Gastroesophageal sphincter (tissue), 4 donors: ENCODE measurements at places on chromosomes 7 and 10. TPM values are rescaled to one million over a fixed set of nuclear protein-coding genes. Genes with fewer than 3 reads are reported as not detected.

GRCh38 chr10:128877141-128877540 lies 589.9 kb upstream of the MGMT start:
- ATAC-seq: no peak

GRCh38 chr10:26931223-26931622 lies 70.5 kb upstream of the ABI1 start:
- no peak for ATAC-seq

DNA sequence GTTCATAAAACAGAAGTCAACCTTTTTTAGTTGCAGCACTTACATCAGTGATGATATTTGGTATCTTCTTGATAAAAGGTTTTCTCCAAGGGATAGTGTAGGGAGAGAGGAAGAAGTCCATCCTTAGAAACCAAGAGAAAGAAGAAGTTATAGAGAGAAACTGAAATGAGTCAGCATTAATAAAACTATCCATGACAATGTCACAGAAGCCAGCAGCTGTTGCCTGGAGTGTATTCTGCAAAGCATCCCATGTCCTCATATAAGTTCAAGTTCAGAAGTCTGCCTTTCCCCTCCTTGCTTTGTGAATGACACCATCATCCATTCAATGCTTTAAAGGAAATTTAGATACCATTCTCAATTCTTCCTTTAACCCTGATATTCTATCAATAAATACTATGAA lies 14.4 kb upstream of the COL1A2 start:
- ATAC-seq: no peak

- ATAC-seq: peak; percentile 77
Measured at GRCh38 chr10:86668297-86669165, at the start of gene LDB3. LDB3 (plus strand) TSS chr10:86668511; CDS start chr10:86668692, 181 bp downstream.

DNA sequence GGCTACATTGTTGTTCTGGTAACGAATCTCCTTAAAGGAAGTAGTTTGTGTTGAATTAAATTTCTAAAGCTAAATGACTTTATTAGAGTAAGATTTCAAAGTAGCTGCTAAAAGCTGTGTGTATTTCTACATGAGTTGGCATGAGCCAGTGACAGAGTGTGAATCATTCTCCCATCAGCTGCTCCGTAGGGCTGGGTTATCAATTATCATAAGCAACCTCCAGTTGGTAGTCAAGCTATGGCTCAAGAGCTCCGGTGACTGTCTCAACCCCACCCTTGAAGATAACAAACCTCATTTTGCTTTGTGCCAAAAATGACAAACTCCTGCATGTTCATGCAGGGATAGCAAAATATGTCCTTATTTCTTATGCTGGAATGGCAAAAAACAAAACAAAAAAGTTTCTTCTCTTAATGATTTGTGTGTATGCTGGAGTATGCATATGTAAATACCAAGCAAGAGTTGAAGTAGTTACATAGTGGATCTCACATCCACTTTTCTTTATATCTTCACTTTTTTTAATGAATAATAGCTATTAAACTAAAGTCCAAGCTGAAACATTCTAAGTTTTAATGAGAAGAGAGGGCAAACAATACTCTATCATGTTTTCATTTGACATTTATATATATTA lies 249.4 kb downstream of the CACNA2D1 start:
- peak; percentile 53 for ATAC-seq

GRCh38 chr10:47374611-47375536 lies 9.2 kb downstream of the ZNF488 start:
- peak; percentile 26 for ATAC-seq

- no peak for ATAC-seq
Measured at GRCh38 chr7:105623378-105623777, 42.1 kb upstream of the EFCAB10 start.

GRCh38 chr7:155296788-155297516 lies 726 bp upstream of the INSIG1 start:
- peak; percentile 76 for ATAC-seq

DNA sequence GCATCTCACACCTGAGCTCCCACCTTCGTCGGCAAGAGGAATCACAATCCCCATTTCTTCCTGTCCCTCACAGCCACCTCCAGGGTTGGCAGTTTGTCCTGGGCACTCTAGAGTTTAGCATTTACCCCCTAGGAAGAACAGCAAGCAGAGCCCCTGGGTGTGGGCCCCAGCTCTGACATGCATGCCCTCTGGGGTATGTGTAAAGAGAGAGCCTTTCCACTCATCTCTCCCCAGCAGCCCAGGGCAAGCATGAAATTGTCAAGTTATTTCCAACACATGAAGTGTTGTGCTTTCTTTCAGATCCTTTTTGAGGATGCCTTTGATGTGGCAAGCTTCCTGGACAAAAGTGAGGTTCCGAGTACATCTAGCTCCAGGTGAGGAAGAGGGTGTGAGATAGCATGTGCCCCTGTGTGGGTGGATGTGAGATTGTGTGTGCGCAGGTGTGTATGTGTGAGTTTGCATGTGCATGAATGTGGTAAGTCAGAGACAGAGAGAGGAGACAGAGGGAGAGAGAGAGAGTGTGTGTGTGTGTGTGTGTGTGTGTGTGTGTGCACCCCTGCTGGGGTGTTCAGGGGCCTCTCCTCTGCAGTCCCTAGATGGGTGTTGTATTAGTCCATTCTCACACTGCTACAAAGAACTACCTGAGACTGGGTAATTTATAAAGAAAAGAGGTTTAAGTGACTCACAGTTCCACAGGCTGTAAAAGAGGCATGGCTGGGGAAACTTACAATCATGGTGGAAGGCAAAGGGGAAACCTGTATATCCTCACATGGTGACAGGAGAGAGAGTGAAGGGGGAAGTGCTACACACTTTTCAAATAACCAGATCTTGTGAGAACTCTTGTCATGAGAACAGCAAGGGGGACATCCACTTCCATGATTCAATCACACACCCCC lies 18.1 kb downstream of the STRA8 start:
- no peak for ATAC-seq

DNA sequence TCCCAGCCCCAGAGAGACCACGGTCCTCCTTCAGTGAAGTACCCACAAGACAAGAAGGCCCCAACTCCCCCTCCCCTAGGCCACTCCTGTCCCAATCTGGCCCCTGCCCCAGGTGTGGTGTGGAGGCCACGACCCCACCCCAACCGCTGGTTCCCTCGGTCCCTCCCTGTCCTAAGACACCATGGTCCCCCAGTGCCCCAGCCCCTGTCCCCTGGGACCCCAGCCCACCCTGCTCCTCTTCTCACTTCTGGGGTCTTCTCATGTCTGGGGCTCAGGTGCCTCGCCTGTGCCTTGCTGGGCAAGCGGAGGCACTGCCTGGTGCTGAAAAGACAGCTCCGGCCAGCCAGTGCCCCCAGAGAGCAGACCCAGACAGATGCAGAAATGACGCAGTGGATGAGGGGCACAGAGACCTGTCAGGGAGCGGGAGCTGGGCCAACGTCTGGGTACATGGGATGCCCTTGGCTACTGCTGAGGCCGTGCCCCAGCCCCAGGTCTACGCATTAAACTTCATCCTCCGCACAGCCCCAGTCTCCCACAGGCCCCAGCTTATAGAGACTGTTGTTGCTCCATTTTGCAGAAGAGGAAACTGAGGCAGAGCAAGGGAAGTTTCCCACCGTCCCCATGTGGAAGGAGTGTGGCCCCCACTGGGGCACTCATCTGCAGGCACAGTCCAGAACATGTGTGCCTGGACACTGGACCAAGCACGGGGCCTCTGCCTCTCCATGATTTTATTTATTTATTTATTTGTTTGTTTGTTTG lies 14.8 kb downstream of the GRIFIN start:
- no peak for ATAC-seq

- ATAC-seq: no peak
Measured at GRCh38 chr10:72316748-72317435, 37.8 kb downstream of the DNAJB12 start.

DNA sequence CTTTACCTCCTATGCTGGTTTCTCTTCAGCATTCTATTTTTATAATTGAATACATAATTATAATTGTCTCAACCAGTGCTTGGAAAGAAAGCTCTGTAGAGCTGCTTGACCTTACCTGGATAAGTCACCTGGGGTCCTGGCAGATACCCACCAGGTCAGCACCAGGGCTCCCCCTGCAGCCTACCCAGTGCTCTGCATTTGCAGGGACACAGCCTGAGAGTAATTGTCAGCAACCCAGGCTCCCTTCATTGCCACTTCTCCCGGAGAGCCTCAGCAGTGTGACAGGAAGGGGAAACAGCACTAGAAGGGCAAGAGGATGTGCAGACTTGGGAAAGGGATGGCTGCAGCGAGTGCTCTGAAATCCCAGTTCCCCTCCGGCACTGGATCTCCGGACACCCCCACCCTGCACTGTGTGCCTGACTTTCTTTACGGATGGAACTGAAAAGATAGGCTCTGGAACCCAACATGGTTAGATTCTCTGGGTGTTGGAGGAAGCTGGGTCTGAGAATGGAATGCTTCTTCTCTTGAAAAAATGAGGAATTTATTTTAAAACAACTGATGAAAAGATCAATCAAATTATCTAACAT lies 11.4 kb upstream of the PAX4 start:
- no peak for ATAC-seq

- no peak for ATAC-seq
Measured at GRCh38 chr10:95214369-95214768, 20.3 kb downstream of the ACSM6 start.

GRCh38 chr7:155256081-155256760 lies 41.5 kb upstream of the INSIG1 start:
- ATAC-seq: no peak

DNA sequence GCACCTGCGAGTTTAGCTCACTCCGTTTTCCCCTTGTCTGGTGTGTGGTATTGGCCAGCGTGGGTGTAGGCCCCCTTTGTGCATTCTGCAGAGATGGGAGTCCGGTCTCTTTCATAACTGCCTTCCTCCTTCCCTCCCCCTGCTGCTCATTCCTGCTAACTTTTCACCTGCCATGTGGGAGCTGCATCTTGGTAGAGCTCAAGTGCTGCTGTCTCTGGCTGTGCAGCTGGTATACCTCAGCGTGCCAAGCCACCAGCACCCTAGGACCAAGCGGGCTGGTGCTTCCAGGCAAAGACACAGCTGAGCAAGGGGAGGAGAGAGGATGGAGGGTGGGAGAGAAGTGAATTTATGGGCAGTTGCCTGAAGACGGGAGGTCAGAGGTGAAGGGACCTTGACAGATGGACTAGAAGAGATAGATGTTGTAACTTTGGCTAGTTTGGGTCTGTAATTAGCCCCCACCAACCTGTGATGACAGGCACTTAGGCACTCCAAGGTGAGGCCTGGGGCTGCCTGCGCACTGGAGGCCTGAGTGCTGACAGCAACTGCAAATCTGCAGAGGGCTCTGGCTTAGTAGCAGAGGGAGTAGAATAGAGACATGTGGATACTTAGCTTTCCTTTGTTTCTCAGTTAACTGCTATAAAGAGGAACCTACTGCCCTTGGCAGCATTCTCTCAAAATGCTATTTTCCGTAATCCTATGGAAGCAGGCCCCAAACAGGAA lies 148.8 kb upstream of the AGK start:
- no peak for ATAC-seq

GRCh38 chr10:128950159-128950915 lies 516.7 kb upstream of the MGMT start:
- no peak for ATAC-seq

DNA sequence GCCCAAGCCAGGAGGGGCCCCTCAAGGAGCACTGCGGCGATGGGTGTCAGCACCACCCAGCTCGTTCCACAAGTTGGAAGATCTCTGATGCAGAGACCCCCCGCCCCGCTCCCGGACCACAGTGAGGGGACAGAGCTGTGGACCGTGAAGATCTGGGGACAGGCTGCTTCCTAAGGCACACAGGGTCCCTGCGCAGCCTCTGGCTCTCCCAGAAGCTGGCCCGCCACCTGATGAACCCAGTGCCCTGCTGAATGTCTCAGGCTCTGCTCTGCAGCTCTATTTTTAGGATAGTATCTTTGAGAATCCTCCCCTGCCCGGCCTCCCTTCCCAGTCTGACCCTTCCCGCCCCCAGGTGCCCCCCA lies 29.7 kb downstream of the GBX1 start:
- no peak for ATAC-seq

GRCh38 chr10:108894402-108895301 lies 1028.7 kb downstream of the XPNPEP1 start:
- no peak for ATAC-seq

DNA sequence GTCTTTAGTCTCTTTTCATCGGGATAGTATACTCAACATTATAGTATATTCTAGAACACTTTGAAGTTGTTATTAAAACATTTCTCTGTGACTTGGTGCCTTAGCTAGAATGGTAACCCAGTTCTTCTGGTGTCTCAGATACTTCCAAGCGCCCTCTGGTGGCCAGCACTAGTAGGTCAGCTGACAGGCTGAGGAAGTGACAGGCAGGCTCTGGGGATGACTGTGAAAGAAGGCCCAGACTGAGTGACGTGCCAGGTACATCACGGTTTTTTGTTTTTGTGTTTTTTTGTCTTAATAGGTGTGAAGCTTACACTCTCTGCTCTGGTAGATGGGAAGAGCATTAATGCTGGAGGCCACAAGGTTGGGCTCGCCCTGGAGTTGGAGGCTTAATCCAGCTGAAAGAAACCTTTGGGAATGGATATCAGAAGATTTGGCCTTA lies 5.1 kb downstream of the COMTD1 start:
- ATAC-seq: peak; percentile 35

DNA sequence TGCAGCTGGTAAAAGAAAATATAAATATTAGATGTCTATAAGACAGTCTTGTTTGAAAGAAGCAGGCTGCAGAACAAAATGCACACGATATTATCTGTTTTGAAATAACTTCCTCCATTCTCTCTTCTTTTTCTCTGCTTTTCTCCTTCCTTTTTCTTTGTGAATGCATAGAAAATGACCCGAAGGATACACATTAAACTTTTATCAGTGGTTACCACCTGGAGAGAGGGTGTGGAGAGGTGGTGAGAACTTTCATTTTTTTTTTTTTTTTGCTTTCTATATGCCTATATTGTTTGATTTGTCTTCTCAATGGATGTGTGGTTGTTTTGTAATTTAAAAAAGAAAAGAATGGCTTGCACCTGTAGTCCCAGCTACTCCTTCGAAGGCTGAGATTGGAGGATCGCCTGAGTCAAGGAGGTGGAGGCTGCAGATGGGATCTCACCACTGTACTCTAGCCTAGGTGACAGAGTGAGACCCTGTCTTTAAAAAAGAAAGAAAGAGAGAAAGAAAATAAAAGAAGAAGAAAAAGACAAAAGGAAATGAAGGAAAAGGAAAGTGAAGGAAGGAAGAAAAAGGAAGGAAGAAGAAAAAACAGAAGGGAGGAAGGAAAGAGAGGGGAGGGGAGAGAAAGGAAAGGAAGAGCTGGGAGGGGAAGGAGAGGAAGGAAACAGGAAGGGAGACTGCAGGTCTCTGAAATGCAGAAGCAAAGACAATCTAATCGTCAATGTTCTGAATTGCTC lies 64.4 kb downstream of the SAMD9 start:
- no peak for ATAC-seq

DNA sequence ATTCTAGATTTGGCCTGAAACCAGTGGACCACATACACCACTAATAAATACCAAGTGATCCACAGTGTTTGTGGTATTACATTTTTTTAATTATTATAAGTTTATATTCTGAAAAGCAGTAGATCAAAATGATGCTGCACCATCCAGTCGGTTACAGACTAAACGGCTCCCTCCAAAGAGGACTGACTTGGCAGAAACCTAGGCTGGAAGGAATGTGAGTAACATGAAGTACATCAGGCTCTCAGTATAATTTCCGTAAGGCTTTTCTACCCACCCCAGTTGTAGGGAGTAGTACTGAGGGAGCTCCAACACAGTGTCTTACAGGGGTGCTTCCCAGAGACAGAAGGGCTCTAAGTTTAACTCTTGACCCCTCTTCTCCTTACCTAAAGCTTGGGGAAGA lies 119.5 kb downstream of the TRRAP start:
- peak; percentile 45 for ATAC-seq

The HIP1 gene
- 32.6 TPM for total RNA-seq

The CPXM2 gene
- 165 TPM for total RNA-seq

The ACTR3C gene
- 6.4 TPM for total RNA-seq

The PNLIP gene
- not detected for total RNA-seq

The ARHGAP22 gene
- total RNA-seq: 4.2 TPM

The CCDC201 gene
- total RNA-seq: not detected

The PRF1 gene
- total RNA-seq: not detected

The CYREN gene
- 60.3 TPM for total RNA-seq
